ENCODE measurements at places on chromosomes 1 and 21.

DNA sequence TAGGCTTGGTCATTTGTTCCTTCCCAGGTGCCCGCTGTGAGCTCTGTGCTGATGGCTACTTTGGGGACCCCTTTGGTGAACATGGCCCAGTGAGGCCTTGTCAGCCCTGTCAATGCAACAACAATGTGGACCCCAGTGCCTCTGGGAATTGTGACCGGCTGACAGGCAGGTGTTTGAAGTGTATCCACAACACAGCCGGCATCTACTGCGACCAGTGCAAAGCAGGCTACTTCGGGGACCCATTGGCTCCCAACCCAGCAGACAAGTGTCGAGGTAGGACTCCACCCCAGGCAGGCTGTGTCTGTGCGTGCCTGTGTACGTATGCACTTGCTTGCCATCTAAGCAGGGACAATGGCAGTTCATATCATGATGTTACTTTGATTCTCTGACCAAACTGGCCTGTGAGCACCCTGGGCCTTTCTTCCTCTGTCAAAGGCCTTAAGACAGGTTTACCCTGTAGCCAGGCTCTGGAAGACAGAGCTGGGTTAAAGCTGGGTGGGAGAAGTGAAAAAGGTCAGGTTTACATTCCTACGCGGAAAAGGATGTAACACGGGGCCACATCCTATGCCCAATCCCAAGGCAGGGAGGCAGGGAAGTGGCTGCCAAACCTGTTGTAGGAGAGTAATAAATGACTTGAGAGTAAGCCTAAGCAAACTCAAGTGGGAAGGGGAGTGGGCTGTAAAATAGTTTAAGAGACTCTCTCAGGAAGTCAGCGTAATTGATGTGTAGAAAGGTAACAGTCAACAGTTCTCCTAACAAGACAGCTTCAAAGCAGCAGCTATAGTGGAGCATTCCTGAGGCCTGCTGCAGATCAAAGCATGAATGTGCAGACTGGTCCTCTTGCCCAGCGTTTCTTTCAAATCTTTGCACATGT, 42.5 kb downstream of the LAMC2 start:
- no peak for DNase-seq

DNA sequence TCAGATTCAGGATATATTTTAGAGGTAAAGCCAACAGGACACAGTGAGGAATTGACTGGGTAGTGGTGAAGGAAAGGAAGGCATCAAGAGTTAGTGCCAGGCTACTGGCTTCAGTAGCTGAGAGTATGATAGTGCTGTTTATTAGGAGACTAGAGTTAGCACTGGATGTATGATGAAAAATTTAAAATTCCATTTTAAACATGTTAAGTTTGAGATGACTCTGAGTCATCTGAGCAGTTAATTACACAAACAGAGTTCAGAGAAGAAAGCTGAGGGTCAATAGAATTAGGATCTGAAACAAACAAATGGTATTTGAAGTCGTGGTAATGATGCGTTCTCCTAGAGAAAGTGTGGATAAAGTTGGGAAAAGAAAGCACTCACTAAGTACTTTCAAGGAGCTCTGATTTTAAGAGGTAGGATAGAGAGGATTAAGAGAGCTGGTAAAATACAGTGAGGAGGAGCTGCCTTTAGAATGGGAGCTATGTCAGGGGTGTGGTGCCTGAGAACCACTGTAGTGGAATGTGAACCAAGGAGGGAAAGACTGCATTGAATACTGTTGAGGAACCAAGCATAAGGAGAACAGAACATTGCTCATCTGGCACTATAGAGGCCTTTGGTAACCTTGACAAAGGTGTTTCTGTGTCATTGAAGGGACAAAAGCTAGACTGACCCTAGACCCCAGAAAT, 21.7 kb upstream of the SHCBP1L start:
- DNase-seq = no peak

GRCh38 chr1:224387302-224387912, 30.7 kb downstream of the CNIH4 start:
- DNase-seq = no peak

DNA sequence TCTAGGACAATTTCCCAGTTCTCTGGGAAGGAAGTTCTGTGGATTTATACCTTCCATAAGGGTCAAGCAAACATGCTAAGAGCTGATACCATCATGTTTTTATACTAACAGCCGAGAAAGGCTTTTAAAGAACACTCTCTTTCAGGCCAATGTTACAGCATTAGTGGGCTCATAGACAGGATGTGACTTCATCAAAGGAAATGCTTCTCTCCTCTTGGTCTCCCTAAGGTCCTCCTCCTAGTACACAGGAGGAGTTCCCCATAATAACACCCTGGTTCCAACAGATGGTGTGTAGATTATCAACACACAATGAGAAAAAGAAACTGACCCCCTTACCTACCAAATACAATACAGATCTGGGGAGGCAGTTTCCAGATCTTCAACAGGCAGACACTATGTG, 26.7 kb upstream of the GLIS1 start:
- DNase-seq = no peak

DNA sequence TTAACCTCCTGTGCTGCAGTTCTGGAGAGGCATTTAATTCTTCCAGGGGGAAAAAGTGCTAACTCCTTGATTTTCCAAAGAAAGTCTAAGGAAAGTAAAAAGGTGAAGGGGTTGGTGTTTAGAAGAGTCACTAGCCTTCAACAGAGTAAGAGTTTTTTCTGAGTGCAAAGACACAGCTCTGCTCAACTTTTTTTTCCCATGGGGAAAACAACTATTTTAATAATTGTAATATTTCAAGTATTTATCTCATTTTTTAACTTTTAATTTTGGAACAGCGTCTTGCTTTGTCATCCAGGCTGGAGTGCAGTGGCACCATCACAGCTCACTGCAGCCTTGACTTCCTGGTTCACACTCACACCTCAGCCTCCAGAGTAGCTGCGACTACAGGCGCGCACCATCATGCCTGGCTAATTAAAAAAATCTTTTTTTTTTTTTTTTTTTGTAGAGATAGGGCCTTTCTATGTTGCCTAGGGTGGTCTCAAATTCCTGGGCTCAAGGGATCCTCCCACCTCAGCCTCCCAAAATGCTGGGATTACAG, 202.6 kb downstream of the APP start:
- DNase-seq = no peak

DNA sequence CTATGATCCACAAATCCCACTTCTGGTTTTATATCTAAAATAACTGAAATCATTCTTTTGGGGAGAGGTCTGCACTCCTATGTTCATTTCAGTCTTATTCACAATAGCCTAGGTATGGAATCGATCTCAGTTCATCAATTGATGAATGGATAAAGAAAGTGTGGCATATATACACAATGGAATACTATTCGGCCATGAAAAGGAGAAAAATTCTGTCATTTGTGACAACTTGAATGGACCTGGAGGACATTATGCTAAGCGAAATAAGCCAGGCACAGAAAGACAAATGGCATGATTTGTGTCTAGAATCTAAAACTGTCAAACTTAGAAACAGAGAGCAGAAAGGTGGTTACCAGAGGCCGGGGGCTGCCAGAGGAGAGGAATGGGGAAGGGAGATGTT, 5.4 kb upstream of the KRTAP10-8 start:
- no peak for DNase-seq

GRCh38 chr1:236543065-236543669, 19.4 kb downstream of the LGALS8 start:
- DNase-seq = no peak

- no peak for DNase-seq
These were observed 33.4 kb upstream of the ATP1B1 start for GRCh38 chr1:169072945-169073725.

GRCh38 chr1:50218344-50219120, 109.8 kb downstream of the ELAVL4 start:
- DNase-seq = no peak

GRCh38 chr1:194372266-194372665, 1185.9 kb upstream of the B3GALT2 start:
- DNase-seq = no peak

GRCh38 chr1:179021873-179022272, 3.8 kb upstream of the FAM20B start:
- DNase-seq = no peak

GRCh38 chr1:58353168-58353567, 193.4 kb downstream of the OMA1 start:
- DNase-seq = no peak

DNA sequence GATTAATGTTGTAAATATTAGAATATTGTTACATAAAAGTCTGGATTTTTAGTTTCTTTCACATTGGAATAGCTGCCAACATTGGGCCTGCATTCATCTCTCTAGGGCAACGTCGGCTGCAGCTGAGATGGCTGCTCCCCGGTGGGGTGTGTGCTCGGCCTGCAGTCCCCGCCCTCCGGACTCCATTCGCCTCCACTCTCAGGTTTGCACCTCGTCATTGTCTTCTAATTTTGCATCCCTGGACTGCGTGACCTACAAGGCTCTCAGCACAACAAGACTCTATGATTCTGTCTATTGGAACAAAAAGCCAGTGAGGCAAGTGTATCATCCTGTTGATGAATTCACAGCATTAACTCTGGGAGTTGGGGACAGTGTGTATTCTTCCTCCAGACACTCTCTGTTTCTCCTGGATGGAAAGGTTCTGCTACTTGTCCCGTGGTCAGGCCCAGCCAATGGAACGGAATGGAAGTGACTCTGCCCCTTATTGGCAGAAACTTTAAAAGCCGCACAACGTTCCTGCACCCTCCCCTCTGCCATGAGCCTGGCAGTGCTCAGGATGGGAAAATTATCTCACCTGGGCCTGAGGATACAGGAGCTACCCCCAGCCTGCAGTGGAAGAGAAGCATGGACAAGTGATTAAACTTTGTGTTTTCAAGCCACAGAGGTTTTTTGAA, 105.0 kb upstream of the SAMD11 start:
- no peak for DNase-seq

DNA sequence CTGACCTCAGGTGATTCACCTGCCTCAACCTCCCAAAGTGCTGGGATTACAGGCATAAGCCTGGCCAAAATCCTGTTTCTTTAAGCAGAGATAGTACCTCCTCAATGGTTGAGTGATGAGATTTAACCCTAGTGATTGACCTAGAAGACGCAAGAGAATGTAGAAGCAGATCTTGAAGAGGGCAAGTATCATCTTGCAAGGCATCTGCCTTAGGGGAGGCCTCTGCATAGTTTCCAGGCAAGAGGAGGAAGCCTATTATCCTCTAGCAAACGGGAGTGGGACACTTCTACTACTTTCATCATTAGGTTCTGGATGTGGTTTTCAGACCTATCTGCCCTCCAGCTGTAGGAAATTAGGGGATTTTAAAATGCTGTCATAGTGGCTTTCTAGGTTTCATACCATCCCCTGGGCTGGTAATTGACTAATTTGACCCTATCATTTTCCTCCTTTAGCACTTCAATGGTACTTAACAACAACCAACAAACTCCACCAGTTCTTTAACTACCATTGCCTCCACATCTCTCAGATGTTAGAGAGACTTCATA, 10.0 kb upstream of the TRIM62 start:
- no peak for DNase-seq

DNA sequence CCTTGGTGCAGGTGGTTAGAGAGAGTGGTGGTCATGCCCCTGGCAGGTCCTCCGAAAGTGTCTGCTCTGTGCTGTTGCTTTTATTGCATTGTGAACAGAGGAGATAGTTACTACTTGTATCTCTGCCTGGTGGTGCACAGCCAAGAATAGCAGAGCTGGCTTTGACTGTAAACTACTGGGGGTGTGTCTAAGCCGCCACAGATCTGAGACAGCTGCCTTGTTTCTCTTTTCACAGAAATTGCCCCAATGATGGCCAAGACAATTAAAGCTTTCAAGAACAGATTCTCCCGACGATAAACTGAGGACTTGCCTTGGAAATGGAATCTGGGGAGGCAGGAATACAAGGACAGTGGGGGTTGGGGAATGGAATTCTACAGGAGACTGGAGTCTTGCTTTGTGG, 16.0 kb downstream of the ELOA start:
- DNase-seq = no peak

DNA sequence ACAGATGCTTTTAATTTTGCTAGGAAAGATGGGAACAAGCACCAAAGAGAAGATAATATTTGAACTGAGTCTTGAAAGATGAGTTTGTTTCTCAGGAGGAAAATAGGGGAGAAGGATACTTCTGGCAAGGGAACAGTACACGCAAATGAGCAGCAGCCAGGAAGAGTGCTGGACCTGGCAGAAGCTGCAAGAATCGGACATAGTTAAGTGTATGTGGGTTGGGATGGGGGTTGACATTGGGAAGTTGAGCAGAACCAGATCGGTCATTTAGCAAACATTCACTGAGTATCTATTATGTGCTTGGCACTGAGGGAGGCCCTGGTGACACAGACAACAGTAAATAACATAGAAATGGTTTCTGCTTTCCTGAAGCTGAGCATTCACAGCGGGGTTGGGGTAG, 198.8 kb downstream of the PLPP3 start:
- DNase-seq = no peak

DNA sequence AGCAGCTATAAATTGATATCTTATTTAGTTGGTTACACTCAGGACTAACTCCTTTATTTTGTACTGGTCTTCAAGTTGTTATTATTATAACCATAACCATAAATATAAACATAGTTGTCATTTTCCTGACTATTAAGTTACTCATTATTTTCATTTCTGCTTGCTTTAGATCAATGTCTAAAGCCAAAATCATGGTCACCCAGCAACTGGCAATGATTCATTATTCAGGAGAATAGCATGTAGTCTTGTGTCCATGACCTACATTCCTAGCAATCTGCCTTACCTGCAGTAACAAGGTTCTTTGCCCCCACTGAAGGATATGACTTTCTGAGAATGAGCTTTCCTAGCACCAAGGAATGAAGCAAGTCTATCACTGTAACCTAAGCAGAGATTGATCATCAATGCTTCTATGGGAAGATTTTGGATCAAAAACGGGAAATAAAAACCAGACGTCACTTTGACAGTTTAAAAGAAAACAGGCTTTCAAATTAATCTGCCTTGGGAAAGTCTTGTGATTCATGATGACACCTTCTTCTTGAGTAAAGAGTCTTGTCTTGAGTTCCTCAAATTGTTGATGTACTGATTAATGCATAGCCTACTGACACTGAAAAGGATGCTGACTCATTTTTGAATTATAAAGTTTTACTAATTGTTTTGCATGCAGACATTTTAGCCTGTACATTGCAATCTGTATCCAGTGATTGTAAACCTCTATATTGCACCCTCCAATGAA, 203.3 kb upstream of the IVNS1ABP start:
- no peak for DNase-seq

GRCh38 chr21:18007121-18007520, 188.0 kb upstream of the C21orf91 start:
- DNase-seq = no peak

DNA sequence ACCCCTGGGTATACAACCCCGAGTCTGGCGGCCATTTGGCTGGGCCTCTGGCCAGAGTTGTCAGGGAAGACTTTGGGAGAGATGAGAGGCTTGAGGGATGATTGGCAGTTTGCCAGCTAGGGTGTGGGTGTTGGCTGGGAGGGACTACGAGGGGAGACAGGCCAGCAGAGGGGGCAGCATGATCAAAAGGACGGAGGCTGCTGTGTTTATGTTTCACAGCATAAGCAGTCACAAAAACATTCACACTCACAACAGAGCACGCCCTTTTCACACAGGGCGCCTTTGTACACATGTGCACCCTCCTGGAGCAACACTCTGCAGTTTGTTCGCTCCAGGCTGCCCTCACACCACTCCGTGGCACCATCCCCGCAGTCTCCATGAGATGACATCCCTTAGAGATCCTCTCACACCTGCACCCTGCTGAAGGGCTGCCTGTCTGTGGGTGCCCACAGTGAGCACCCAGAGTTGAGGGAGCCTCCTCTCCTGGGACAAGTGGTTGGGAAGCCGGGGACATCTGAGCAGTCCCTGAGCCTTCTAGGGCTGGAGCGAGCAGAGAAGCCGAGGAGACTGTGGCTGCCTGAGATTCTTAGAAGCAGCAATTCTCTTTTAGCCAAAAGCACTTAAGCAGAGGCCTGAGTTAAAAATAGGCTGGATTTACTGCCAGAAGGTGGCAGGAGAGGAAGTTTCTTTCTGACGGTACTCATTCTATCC, 15.4 kb downstream of the EFNA3 start:
- no peak for DNase-seq

- DNase-seq = no peak
These were observed 99.8 kb upstream of the C1orf105 start for GRCh38 chr1:172320733-172321132.
